ENCODE measurements at places on chromosomes 3 and 15. TPM values are rescaled to one million over a fixed set of nuclear protein-coding genes. Genes with fewer than 3 reads are reported as not detected.

The LSAMP gene
- 0.76 TPM for total RNA-seq

The TP63 gene
- 1.1 TPM for total RNA-seq

The ITGB5 gene
- total RNA-seq: not detected

The PLA2G4D gene
- not detected for total RNA-seq

The VPS13C gene
- total RNA-seq: 60.6 TPM

DNA sequence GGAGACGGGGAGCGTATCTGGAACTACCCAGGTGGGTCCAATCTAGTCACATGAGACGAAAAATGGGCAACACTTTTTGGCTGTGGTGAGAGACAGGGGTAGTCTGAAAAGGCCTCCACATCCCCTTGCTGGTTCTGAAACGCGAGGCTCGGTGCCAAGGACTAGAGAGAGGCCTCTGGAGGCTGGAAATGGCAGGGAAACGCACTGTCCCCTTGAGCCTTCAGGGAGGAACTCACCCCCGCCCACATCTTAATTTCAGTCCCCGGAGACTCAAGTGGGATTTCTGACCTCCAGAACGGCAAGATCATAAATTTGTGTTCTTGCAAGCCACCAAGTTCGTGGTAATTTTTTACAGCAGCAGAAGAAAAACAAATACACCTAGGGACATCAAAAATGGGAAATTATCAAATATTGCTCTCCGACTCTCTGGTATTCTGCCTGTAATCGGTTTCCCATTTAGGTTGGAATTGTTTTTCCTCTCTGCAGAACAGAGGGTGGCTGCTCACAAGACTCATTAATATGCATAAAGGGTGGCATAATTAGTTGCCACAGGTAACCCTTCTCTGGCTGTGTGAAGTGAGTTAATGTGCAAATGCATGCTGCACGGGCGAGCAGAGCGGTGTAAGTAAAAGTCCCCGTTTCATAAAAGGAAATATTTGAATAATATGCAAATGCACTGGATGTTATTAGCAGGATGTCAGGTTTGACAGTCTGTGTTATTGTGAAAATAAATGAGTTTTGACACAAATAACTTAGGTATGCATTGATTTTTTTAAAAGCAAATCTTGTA, 185.7 kb downstream of the ARRDC4 start:
- DNase-seq: no peak

DNA sequence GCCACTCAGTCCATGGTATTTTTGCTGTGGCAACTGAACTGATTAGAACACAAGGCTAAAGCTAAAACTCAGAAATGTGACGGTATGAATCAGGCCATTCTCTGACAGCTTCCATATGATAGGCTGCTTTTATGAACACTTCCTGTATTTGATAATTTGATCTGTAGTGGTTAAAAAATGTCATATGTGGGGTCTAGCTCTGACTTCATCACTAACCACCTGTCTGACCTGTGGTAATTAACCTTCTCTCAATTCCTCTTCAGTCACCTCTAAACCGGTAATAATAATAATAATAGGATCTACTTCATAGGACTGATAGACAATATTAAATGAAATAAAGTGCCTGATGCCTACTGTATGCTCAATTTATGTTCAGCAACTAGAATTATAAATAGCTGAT, 223.2 kb downstream of the MBNL1 start:
- no peak for DNase-seq

DNA sequence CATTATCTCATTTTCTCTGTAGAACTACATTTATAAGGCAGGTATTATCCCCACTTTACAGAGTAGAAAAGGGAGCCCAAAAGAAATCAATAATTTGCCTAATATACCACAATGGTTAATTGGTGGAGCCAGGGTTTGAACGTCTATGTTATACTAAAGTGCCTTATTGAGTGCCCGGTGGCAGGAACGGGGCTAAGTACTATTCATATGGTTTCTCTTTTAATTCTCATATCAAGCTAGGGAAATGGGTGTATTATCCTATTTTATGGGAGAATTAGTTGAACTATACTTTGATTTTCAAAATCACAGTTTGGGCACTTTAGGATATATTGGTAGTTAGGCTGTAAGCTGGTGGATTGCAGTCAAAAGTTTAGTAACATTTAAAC, 1.5 kb downstream of the CEP97 start:
- DNase-seq: no peak

DNA sequence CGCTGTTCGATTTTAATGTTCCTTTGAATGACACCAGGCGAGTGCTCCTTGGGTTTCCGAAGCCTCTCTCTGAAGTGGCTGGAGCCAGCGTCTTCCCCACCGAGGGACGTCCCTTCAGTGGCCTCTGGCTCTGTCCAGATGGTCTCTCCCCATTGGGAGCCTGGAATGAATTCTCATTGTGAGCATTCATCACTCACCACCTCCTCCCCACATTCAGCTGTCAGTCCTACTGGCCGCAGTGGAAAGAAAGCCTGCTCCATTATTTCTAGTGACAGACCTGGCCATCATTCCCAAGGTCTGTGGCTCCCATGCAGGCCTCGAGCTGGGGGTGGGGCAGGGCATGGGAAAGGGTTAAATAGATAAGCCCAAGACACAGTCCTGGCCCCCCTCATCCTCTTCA, 35.2 kb downstream of the ZNF710 start:
- DNase-seq: no peak

- DNase-seq: no peak
These were observed 59.4 kb upstream of the TRIM71 start for GRCh38 chr3:32758375-32758753.

DNA sequence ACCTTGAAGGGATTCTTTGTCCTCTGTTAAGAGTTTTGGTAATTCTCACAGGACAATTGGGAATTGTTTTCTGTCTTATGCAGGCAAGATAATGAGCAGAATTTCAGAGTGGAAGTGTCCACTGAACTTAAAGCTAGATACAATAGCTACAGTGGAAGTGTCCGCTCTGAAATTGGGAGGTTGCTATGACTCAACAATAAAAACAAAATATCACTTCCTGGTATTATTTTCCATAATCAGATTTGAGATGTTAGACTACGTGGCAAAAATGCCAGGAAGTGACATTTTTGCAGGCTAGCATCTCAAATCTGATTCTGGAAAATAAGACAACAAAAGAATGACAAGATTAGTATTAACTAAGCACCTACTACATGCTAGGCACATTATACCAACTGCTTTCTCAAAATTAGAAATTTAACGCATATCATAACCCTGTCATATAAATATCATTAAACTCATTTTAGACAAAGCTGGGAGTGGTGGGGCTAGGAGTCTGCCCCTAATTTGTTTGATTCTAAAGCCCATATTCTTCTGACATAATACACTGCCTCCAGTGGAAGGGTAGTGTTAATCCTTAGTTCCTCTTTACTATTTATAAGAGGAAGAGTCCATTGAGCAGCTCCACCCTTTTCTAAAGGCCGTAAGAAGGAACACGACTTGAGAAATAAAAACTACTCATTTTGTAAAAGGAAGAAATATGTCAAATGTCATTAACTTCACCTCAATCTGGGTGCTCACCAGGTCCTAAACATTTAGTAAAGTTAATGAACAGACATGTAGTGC, 266.9 kb upstream of the STT3B start:
- DNase-seq: no peak

- DNase-seq: no peak
These were observed 22.2 kb upstream of the GOLIM4 start for GRCh38 chr3:168117853-168118313.

DNA sequence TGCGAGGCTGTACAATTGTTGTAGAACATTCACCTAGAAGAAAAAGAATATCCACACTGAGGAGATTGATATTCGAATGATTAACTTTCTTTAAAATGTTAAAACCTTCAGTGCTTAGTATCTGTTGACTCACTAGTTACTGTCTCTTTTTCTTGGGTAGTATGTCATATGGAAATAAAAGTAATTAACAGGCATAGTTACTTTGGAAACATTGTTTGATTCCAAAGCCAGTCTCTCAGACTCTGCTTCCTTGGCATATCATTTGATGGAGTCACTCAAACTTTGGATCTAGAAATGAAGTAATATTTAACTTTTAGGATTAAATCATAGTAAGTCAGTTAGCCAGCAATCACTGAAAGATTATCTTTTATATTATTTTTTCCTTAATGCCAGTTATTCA, 63.4 kb downstream of the MAP2K5 start:
- no peak for DNase-seq

- DNase-seq: no peak
These were observed 36.5 kb upstream of the IGF1R start for GRCh38 chr15:98611808-98612207.

DNA sequence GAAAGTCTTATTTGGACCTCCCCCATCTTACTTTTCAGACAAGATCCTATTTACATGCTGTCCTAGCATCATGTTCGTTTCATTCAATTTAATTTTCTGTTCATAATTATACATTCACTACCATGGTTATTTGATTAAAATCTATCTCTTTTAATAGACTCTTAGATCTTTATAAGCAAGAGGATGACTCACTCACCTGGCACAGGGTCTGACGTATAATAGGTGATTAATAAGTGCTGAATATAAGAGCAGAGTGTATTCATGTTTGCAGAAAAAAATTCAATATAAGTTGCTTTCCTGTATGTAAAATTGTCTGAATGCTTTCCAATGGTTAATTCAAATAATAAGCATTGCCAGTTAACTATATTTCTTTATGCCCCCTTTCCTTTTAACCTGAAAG, 165.5 kb upstream of the CBLB start:
- DNase-seq: no peak

DNA sequence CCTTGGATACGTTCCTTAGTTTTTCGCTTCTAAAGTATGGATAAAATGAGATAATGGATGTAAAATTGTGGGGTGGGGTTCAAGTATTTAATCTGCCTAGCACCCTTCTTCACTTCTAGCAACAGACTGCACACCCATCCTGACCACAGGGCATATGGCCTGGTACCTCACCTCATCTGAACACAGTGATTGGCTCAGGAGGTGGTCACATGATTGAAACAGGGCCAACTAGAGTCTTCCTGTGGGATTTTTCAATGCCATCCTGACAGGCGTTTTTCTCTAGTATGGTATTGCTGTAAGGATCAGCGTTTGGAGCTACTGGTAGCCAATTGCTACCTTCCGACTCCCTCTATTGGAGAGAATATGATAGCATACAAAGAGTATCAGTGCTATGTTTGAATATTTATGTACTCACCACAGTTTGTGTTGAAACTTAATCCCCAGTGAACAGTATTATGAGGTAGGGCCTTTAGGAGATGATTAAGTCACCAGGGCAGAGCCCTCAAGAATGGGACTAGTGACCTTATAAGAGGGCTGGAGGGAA, 172.2 kb downstream of the PPM1L start:
- peak; percentile 1 for DNase-seq
